Gastrocnemius medialis (tissue), 4 donors: ENCODE measurements at places on chromosomes 7 and 10. TPM values are rescaled to one million over a fixed set of nuclear protein-coding genes. Genes with fewer than 3 reads are reported as not detected.
A peak's percentile ranks its signal among the peaks of the same experiment; 100 is the strongest.

DNA sequence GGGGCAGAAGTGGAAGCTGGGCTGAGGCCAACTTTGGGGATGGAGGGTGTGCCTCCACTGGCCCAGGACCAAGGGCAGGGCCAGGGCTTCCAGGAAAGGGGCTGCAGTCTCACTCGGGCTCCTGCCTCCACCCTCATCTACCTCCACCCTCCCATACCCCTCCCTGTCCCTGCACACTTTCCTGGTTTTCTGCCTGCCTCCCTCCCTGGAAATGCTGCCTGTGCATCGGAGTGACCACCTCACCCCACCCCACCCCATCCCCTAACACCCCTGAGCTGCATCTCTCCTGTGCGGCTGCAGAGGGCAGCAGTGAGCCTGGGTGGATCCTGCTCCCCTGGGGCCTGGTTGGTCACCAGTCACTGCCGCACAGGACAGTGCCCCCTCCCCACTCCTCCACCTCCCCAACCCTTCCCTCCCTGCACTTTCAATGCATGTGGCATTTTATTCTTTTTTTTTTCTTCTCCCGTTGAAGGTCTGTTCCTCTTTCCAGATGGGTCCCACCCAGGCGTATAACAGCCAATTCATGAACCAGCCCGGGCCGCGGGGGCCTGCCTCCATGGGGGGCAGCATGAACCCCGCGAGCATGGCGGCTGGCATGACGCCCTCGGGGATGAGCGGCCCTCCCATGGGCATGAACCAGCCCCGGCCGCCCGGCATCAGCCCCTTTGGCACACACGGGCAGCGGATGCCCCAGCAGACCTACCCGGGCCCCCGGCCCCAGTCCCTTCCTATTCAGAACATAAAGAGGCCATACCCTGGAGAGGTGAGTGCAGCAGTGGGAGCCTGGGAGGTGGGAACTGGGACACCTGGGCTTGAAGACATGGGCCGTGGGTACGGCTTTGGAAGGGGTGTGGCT, 54.1 kb upstream of the PPIF start:
- no peak for DNase-seq
- no peaks in the 10 kb centered on the region for H3K27me3 ChIP-seq
- no peak overlapping the region for H3K27ac ChIP-seq
- no peaks in the 10 kb centered on the region for H3K36me3 ChIP-seq
- no peak overlapping the region for H3K4me3 ChIP-seq

- DNase-seq, result peak; percentile 66
- peak overlapping the region; percentile 8 for H3K4me3 ChIP-seq
- no peaks in the 10 kb centered on the region for H3K27me3 ChIP-seq
- H3K27ac ChIP-seq, result peak overlapping the region; percentile 85
- H3K36me3 ChIP-seq, result no peaks in the 10 kb centered on the region
Measured at GRCh38 chr10:3805791-3806461, 20.9 kb upstream of the KLF6 start.

DNA sequence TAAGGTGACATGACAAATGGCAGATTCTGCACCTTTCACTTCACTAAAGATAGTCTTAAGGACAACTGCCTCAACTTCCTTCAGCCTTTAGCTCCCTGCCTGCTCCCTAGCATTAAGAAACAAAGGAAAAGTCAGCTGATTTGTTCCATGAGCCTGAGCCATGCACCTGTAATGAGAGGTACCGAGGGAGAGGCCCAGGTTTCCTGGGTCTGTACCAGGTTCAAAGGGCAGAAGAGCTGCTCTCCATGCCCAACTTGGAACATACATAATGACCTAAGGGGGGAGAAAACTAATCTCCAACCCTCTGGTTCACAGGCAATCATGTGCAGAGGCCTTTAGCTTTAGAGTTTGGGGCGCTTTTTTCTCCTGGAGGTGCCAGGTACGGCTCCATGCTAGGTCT, 111.2 kb downstream of the JAZF1 start:
- DNase-seq, result no peak
- no peaks in the 10 kb centered on the region for H3K27me3 ChIP-seq
- H3K27ac ChIP-seq, result peak overlapping the region; percentile 22
- H3K4me1 ChIP-seq, result peaks cover 13% of the 10 kb centered on the region
- H3K36me3 ChIP-seq, result no peaks in the 10 kb centered on the region
- H3K4me3 ChIP-seq, result no peak overlapping the region

- H3K4me1 ChIP-seq, result peaks cover 23% of the 10 kb centered on the region
- H3K27ac ChIP-seq, result no peak overlapping the region
- no peak overlapping the region for H3K4me3 ChIP-seq
- H3K36me3 ChIP-seq, result no peaks in the 10 kb centered on the region
- DNase-seq, result no peak
Measured at GRCh38 chr10:69912589-69912988, 110.9 kb downstream of the COL13A1 start.

DNA sequence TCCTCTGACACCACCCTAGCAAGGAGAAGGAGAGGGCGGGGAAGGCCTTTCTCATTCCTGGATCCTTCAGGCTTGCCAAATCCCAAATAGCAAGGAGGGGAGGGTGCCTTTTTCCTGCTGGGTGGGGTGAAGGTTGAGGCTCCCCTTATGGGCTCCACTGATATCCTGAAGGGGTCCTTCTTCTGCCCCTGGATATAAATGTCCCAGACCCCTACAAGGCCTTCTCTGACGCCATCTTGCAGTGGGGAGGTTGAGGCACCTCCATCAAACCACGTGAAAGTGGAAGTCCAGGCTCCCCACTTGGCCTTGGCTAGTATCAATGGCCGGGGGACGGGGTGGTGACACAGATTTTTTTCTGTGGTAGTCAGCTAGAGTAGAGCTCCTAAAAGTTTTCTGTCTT, 371.3 kb downstream of the GLRX3 start:
- H3K36me3 ChIP-seq, result no peaks in the 10 kb centered on the region
- no peak overlapping the region for H3K27ac ChIP-seq
- H3K4me1 ChIP-seq, result no peaks in the 10 kb centered on the region
- H3K4me3 ChIP-seq, result no peak overlapping the region

Gene PRSS37
- total RNA-seq, result not detected

Gene ETV1
- total RNA-seq, result 2.0 TPM

Gene PNLIPRP3
- total RNA-seq, result not detected

Gene DLG5
- 28.6 TPM for total RNA-seq
